Right lobe of liver (tissue), 6 donors: ENCODE measurements at places on chromosomes 13 and 19. TPM values are rescaled to one million over a fixed set of nuclear protein-coding genes. Genes with fewer than 3 reads are reported as not detected.
A peak's percentile ranks its signal among the peaks of the same experiment; 100 is the strongest.

DNA sequence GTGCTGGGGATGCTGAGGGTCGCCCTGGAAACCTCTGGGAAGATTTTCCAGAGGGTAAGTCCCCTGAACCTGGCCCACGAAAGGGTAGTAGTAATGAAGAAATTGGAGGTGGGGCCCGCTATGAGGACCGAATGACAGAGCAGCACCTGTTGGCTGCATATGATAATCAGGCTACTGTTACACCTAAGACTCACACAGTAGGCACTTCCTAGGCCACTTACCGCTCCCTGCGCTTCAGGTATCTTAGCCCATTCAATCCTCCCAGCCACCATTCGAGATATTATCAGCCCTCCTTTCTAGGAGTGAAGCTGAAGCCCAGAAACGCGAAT is 4.3 kb upstream of the LRFN3 start:
- no peak for DNase-seq

DNA sequence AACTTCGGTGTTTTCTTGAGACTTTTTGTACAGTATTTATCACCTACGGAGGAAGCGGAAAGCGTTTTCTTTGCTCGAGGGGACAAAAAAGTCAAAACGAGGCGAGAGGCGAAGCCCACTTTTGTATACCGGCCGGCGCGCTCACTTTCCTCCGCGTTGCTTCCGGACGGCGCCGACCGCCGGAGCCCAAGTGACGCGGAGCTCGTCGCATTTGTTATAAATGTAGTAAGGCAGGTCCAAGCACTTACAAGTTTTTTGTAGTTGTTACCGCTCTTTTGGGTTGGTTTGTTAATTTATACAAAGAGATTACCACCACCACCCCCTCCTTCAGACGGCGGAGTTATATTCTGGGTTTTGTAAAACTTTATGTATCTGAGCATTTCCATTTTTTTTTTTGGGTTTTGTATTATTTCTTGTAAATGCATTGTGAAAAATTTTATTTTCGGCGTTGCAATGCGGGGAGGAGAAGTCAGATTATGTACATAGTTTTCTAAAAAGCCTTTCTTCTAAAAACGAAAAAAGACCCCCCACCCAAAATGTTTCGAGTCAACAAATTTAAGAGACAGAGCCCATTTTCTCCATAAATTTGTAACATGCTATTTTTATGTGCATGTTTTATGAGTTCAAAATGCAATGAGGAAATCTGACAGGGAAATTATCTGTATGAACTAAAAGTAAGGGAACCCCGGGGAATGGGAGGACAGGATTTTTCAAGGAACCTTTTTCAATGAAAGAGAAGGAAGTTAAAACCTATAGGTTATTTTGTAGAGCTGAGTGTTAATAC is 2.3 kb downstream of the SOX1 start:
- no peak for DNase-seq

GRCh38 chr13:86731987-86732386 is 932.8 kb upstream of the SLITRK6 start:
- DNase-seq = no peak

GRCh38 chr19:31258211-31259052 is 90.8 kb downstream of the TSHZ3 start:
- DNase-seq = peak; percentile 28

GRCh38 chr13:97913206-97913605 is 40.3 kb upstream of the IPO5 start:
- no peak for DNase-seq

- no peak for DNase-seq
These were observed 705.3 kb downstream of the GPC5 start for GRCh38 chr13:92103689-92104153.

GRCh38 chr19:38264486-38265212 is at the start of gene SPINT2:
SPINT2 (plus strand) TSS chr19:38264573; CDS start chr19:38264893, 320 bp downstream.
- no peak for DNase-seq

DNA sequence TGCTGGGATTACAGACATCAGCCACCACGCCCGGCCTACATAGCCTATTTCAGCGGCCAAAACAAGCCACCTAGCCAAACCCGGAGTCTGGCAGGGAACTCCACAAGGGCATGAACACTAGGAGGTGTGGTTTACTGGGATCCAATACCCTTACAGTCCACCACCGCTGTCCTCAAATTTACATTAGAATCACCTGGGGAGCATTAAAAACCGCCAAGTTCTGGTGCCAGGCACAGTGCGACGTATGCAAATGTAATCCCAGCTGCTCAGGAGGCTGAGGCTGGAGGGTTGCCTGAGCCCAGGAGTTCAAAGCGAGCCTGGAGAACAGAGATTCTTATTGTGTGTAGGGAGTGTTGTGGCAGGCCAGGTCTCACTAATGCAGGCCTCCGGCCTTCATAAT is 4.2 kb upstream of the AP1M1 start:
- DNase-seq = no peak

DNA sequence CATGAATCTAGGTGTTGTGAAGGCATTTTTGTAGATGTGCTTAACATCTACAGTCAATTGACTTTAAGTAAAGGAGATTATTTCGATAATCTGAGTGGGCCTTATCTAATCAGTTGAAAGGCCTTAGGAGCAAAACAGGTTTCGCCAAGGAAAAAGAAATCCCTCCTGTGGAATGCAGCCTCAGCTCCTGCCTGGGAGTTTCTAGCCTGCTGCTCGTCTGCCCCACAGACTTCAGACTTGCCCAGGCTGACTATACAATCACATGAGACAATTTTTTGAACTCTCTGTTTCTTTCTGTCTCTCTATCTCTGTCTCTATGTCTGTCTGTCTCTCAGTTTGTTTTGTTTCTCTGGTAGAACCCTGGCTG is 312.5 kb downstream of the OLFM4 start:
- no peak for DNase-seq

- DNase-seq = no peak
These were observed 163.4 kb downstream of the PCDH20 start for GRCh38 chr13:61252213-61252612.

GRCh38 chr13:110576736-110577476 is 15.4 kb upstream of the RAB20 start:
- DNase-seq = no peak

GRCh38 chr13:91553584-91553983 is 155.2 kb downstream of the GPC5 start:
- DNase-seq = no peak

DNA sequence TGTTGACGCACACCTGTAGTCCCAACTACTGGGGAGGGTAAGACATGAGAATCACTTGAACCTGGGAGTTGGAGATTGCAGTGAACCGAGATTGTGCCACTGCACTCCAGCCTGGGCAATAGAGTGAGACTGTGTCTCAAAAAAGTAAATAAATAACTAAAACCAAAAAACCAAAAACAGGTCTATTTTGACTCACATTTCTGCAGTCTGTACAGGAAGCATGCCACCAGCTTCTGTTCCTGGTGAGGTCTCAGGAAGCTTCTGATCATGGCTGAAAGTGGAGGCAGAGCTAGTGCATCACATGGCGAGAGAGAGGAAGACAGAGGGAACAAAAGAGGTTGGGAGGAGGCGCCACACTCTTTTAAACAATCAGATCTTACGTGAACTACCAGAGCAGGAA is 142.5 kb downstream of the ITGBL1 start:
- no peak for DNase-seq

GRCh38 chr13:48000559-48001113 is 437 bp downstream of the SUCLA2 start:
- DNase-seq = no peak

DNA sequence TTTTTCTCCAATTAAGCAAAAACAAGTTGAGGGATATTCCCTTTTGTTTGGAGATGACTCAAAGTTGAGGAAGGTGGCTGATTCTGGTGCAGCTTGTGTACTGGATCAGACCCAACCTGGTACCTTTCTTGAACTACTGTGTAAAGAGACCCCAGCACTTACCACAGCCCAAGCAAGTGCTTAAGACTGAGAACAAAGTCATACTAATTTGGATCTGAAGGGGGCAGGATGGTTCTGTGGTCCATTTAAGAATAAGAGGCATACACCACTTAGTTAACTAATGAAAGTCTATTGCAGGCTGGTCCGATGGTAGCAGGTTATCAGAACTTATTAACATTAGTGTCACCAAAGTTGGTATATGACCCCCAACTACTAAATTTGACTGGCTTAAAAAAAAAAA is 6.3 kb downstream of the THSD1 start:
- DNase-seq = no peak

DNA sequence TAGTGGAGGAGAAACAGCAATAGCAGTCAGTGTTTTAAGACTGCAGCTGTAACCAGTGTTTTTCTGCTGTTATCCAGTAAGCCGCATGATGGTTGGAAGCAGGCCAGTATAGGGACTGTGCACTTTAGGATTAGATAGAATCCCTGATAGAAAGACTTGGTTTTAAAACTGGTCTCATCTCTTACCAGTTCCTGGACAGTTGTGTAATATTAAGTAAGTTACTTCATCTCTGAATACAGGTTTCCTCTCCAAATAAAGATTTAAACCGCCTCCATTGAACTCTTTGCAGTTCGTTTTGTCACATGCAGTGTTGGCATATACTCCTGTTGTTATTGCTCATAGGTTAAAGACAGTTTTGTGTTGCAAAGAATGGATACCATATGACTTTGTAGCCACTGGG is 25.6 kb downstream of the URI1 start:
- no peak for DNase-seq

ZNF575 gene
- total RNA-seq = 0.95 TPM

PEAK3 gene
- total RNA-seq = 0.07 TPM

PRR20D gene
- not detected for total RNA-seq
